ENCODE measurements at places on chromosomes 16 and 17. TPM values are rescaled to one million over a fixed set of nuclear protein-coding genes. Genes with fewer than 3 reads are reported as not detected.

ASPHD1 gene
- total RNA-seq = 8.2 TPM

KRT14 gene
- total RNA-seq = not detected

MPP2 gene
- total RNA-seq = 2.6 TPM

NOXO1 gene
- total RNA-seq = not detected

CTRB1 gene
- total RNA-seq = 14,932 TPM

MRPL27 gene
- total RNA-seq = 26.5 TPM

CRYM gene
- not detected for total RNA-seq

HAPSTR1 gene
- 31.9 TPM for total RNA-seq

LRRC37A gene
- total RNA-seq = 0.78 TPM

SOCS1 gene
- 1.0 TPM for total RNA-seq

All from body of pancreas (tissue), 4 donors.